ENCODE measurements at places on chromosomes 12 and 14.

DNA sequence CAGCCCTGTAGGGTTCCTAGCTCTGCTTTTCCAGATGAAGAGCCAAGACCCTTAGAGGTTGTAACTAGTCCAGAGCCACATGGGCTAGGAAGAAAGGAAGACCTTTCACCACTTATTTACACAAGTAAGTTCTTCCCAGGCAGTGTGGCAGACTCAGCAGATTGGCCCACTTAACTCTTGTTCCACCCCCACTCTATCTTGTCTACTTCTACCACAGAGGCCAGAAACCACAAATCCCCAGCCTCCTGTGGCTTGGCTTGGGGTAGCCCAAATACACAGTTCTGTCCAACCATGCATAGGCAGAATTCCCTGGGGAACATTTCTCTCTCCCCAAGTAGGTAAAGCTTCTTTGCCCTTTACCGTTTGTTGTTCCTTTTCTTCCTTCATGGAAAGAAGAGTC lies 383.5 kb downstream of the RGS6 start:
- no peak for DNase-seq
- H3K4me3 ChIP-seq = no peak overlapping the region
- no peaks in the 10 kb centered on the region for H3K36me3 ChIP-seq
- no peaks in the 10 kb centered on the region for H3K27me3 ChIP-seq
- no peak overlapping the region for H3K27ac ChIP-seq

- DNase-seq = no peak
- no peaks in the 10 kb centered on the region for H3K27me3 ChIP-seq
- H3K36me3 ChIP-seq = no peaks in the 10 kb centered on the region
- H3K27ac ChIP-seq = no peak overlapping the region
- H3K4me3 ChIP-seq = no peak overlapping the region
These were observed 68.5 kb downstream of the FBXO34 start for GRCh38 chr14:55339770-55340169.

DNA sequence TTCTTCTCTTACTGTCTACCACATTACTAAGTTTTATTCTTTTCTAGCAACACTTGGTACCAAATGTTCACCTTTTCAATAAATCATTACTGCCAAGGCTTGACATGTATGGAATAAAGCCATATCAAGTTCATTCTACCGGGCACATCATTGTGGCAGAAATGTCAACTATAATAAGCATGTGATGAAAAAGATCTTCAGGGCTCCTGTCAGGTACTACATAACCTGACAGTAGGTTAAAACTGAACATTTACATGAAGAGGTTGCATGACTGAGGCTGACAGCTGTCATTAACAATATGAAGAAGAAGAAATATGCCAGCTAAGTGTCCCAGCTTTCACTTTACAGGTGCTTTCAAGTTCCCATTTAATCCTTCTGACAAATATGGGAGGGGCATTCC lies 178.9 kb downstream of the KCNH5 start:
- H3K27me3 ChIP-seq = no peaks in the 10 kb centered on the region
- H3K4me1 ChIP-seq = no peaks in the 10 kb centered on the region
- no peak for DNase-seq
- no peak overlapping the region for H3K27ac ChIP-seq
- H3K4me3 ChIP-seq = no peak overlapping the region

DNA sequence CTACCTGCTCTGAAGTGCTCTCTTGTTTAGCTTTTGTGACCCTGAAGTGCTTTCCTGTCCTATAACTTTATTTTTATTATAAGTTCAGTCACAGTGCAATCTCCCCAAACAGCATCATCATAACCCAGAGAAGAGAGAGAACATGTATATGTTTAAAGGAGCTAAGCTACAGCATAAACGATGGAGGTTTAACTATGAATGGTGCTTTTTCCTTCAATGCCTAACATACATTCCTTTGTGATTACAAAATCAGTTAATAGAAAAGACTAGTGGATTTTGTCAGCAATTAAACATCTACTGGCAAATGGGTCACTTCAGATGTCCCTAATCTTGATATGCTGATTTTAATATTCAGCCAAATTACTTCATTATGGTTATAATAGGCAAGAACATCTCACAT lies 46.4 kb downstream of the ZFYVE21 start:
- no peaks in the 10 kb centered on the region for H3K27me3 ChIP-seq
- no peaks in the 10 kb centered on the region for H3K36me3 ChIP-seq
- H3K27ac ChIP-seq = no peak overlapping the region
- H3K4me3 ChIP-seq = no peak overlapping the region

GRCh38 chr14:99241325-99242010 lies 30.5 kb downstream of the BCL11B start:
- H3K27ac ChIP-seq = no peak overlapping the region
- DNase-seq = no peak
- no peak overlapping the region for H3K4me3 ChIP-seq
- H3K27me3 ChIP-seq = peaks cover 21% of the 10 kb centered on the region

DNA sequence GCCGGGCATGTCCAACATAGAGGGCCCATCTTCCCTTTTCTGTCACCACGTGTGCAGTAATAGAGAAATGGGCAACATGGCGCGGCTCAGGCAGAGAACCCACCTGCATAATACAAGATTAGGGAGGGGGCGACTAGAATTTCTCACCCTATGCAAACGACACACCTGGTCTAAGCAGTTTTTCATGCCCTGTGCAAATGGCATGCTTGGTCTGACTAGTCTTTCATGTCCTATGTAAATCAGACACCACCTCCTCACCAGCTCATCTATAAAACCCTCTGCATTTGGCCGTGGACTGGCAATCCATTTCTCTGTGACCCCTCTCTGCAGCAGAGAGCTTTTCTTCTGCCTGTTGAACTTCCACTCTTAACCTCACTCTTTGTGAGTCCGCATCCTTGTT lies 180.2 kb upstream of the PZP start:
- H3K4me1 ChIP-seq = no peaks in the 10 kb centered on the region
- DNase-seq = no peak
- no peak overlapping the region for H3K4me3 ChIP-seq

DNA sequence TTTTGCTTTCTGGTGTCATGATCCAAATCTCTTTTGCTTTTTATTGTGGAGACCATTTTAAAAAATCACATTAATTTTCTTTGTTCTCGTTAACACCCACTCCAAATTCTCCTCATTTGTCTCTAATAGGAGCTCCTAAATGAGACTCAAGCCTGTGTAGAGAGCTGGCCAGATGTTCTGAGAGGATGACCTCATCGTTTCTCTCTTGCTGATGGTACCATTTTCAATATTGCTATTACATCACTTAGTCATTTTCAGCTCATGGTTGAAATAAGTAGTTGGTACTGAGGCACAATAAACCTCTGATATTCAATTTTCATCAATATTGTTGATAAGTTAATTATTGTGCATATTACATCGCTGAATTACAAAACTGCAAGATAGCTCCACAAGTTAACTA lies 31.5 kb downstream of the SPTB start:
- no peak overlapping the region for H3K4me3 ChIP-seq
- peak; percentile 8 for DNase-seq
- H3K27ac ChIP-seq = no peak overlapping the region
- H3K27me3 ChIP-seq = peaks cover 91% of the 10 kb centered on the region
- H3K4me1 ChIP-seq = no peaks in the 10 kb centered on the region

DNA sequence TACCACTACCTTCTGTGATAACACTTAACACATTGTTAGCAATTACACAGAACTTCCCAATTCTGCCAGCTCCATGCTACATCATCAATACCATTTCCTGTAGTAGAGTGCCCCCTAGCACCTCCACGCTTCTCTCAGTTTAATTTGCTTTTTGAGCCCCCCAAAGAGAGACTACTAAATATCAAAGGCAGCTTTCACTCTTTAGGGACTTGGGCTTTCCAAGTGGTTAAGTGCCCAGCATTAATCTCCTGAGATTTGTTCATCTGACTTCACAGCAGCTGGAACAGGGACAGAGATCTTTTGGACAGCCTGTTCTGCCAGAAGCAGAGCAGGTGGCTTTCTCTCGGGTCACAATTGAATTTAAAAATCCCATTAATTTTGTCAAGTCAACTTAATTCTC lies 954.9 kb downstream of the DIO2 start:
- H3K4me1 ChIP-seq = no peaks in the 10 kb centered on the region
- no peak overlapping the region for H3K27ac ChIP-seq
- no peaks in the 10 kb centered on the region for H3K27me3 ChIP-seq
- DNase-seq = no peak
- H3K4me3 ChIP-seq = no peak overlapping the region

- 0 out of 2 replicates have a peak overlapping the region, but pooled peaks have one; percentile 1 for H3K4me3 ChIP-seq
- peak overlapping the region; percentile 88 for H3K27ac ChIP-seq
- no peaks in the 10 kb centered on the region for H3K36me3 ChIP-seq
- peaks cover 52% of the 10 kb centered on the region for H3K4me1 ChIP-seq
- DNase-seq = peak; percentile 84
- H3K27me3 ChIP-seq = no peaks in the 10 kb centered on the region
These were observed 90.0 kb upstream of the SLC38A4 start for GRCh38 chr12:46915836-46916235.

DNA sequence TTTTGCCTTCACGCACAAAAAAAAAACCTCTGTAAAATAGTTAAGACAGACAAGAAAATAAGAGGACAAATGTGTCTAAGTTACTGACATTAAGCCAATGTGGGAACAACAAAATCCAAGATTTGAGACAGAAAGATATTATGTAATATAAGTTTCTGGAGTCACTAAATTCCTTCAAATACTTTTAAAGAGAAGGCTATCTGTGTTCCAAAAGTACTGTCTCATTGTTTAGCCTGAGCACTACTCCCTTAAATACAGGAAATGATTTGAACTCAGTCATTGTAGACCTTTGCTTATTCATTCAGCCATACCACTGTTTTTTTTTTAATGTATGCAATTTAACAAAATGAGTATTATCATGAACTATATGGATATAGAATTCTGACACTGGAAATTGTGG lies 82.7 kb upstream of the KITLG start:
- H3K27ac ChIP-seq = no peak overlapping the region
- no peaks in the 10 kb centered on the region for H3K36me3 ChIP-seq
- H3K4me1 ChIP-seq = peaks cover 23% of the 10 kb centered on the region
- DNase-seq = peak; percentile 32
- H3K4me3 ChIP-seq = no peak overlapping the region
- no peaks in the 10 kb centered on the region for H3K27me3 ChIP-seq

DNA sequence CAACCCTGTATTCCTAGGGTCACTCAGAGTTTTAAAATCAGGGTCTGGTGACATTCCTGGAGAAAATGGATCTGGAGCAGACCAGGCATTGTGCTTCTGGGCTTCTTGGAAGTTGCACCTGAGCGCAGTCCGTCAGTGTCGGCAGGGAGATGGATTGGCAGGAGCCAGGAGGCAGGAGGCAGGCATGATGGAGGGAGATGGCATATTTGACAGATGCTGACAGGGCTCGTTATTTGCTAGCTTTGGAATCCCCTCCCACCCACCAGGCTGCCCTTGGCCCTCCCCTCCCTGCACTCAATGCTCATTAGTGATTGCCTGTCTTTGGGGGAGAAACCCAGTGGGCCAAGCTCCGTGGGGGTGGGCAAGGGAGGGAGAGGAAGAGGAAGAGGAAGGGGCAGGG lies 4.7 kb downstream of the CISTR start:
- no peak for DNase-seq
- H3K4me1 ChIP-seq = no peaks in the 10 kb centered on the region
- no peak overlapping the region for H3K4me3 ChIP-seq
- no peaks in the 10 kb centered on the region for H3K36me3 ChIP-seq
- peaks cover 69% of the 10 kb centered on the region for H3K27me3 ChIP-seq
- no peak overlapping the region for H3K27ac ChIP-seq

DNA sequence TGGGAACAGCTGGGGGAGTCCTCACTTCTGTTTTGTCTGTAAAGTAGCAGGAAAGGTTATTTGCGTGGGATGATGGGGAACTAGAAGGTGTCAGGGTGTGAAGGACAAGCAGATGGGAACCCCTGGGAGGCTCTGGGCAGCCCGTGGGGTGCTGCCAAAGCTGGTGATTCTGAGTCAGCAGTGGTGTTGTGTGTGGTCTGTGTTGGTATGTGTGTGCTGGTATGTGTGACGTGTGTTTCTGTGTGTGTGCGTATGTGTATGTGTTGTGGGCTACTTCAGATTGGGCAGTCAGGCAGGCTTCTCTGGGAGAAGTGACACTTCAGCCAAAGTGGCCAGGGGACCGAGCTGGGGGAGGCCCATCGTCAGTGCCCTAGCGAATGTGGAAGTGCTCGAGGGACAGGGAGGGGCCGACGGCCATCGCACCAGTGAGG lies 15.3 kb upstream of the BDKRB2 start:
- no peaks in the 10 kb centered on the region for H3K27me3 ChIP-seq
- peak; percentile 70 for DNase-seq
- H3K4me3 ChIP-seq = no peak overlapping the region
- H3K36me3 ChIP-seq = no peaks in the 10 kb centered on the region
- no peak overlapping the region for H3K27ac ChIP-seq
